Ureter (tissue), 1 donor: ENCODE measurements at places on chromosomes 5 and 9. TPM values are rescaled to one million over a fixed set of nuclear protein-coding genes. Genes with fewer than 3 reads are reported as not detected.

DNA sequence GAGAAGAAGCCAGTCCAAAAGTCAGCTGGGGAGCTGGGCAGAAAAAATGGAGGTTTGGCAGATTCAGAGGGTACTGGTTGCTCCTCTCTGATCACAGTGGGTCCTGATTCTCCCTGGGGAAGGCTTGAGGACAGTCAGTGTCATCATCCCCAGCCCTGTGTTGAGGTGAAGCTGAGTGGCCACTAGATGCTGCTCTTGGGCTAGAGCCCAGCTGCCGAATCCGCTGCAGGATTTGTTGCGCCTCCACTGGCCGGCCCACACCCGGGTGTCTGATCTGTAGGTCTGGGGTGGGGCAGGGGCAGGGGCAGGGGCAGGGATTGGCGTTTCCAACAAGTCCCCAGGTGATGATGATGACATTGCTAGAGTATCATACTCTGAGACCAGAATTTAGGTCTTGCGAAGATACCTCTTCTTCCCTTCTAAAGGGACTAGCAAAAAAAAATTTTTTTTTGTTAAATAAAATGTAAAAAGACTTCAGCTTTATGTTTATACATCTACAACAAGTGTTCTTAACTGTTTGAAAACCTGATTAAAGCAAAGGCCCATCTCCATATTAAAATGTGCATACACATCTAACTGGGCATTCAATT lies 106.8 kb downstream of the PDE6A start:
- no peak for DNase-seq

- DNase-seq, result no peak
Observed at GRCh38 chr5:151180291-151180690, 22.7 kb upstream of the ANXA6 start.

DNA sequence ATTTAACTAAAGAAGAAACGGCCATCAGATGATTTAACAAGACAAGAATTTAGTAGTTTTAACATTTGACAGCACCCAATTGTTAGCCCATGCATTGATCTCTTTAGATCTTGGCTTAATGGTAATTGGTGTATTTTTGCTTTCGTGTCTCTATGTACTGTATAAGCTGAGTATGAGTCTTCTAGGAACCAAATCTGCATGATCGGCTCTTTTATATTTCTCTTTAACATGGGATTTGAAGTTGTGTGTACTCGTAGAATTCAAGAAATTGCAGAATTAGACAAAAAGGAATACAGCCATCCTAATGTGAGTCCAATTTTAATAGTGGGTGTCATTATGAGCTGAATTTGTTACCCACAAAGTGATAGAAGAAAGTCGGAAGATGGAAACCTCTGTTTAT lies 438.9 kb upstream of the WWC1 start:
- DNase-seq, result no peak

- DNase-seq, result no peak
Observed at GRCh38 chr9:126442636-126443035, 116.0 kb downstream of the MVB12B start.

OXCT1 gene
- total RNA-seq, result 18.2 TPM

COL23A1 gene
- 3.5 TPM for total RNA-seq

PHF2 gene
- total RNA-seq, result 34.6 TPM
